ENCODE measurements at places on chromosomes 1 and 21.

GRCh38 chr1:107525961-107526360 lies 385.1 kb downstream of the NTNG1 start:
- no peak for DNase-seq

DNA sequence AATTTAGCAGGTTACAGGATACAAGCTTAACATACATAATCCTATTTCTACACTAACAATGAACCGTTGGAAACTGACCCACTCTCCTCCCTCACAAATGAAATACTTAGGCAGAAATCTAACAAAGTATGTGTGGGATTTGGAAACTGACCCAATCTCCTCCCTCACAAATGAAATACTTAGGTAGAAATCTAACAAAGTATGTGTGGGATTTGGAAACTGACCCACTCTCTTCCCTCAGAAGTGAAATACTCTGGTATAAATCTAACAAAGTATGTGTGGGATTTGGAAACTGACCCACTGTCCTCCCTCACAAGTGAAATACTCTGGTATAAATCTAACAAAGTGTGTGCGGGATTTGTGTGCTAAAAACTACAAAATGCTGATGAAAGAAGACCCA lies 60.3 kb downstream of the TRAF5 start:
- no peak for DNase-seq

GRCh38 chr1:9101510-9102146 lies 27.3 kb downstream of the GPR157 start:
- no peak for DNase-seq

- DNase-seq = no peak
Observed at GRCh38 chr1:236039740-236040685, 24.9 kb downstream of the NID1 start.

GRCh38 chr1:228471762-228472398 lies 15.3 kb upstream of the RNF187 start:
- peak; percentile 54 for DNase-seq

GRCh38 chr21:41147096-41147978 lies 20.6 kb upstream of the BACE2 start:
- DNase-seq = no peak

DNA sequence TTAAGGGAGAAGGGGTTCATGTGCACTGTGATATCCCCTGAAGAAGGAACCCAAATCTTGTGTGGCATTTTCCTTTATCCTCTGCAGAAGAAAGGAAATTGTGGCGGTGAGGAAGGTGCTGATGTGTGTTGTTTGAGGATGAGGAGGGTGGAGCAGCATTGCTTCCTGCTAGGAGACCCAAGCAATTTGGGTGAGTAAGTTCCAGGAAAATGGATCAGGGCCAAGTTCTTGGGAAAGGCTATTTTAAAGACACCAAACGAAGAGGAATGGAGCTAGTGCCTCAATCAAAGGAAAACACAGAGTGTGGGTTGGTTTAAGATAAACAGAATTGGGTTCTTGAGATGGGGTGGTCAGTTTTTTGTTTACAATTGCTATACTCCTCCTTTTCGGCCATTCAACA lies 86.7 kb upstream of the MARK1 start:
- no peak for DNase-seq

GRCh38 chr1:22935433-22935832 lies 37.2 kb downstream of the LACTBL1 start:
- DNase-seq = no peak

DNA sequence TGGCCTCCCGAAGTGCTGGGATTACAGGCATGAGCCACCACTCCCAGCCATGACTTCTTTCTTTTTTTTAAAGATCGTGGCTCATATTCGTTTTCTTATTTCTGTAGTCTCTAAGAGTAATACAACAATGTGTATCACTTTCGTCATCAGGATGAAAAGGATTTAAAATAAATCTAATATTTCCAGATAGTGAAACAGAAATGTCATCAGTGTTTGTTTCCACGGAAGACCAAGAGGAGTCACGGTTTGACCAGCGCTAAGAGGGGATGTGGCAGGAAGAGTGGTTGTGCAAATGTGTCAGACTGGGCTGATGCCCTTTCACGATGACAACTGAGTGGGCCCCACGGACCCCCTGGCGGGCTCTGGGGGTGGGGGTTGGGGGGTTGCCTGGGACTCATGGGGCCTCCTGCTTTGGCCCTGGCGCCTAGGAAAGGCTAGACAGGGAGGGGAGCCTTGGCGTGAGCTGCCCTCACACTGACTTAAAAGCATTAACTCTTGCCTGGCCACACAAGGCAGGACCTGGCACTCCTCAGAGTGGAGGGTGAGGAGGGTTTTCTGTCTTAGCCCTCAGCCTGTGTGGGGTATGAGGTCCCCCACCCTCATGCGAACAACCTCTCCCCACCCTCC lies 8.4 kb downstream of the SOX13 start:
- no peak for DNase-seq

- DNase-seq = peak; percentile 21
Observed at GRCh38 chr1:25996966-25997827, 666 bp downstream of the PAFAH2 start.

- no peak for DNase-seq
Observed at GRCh38 chr1:147217141-147217540, 8.0 kb downstream of the FMO5 start.

DNA sequence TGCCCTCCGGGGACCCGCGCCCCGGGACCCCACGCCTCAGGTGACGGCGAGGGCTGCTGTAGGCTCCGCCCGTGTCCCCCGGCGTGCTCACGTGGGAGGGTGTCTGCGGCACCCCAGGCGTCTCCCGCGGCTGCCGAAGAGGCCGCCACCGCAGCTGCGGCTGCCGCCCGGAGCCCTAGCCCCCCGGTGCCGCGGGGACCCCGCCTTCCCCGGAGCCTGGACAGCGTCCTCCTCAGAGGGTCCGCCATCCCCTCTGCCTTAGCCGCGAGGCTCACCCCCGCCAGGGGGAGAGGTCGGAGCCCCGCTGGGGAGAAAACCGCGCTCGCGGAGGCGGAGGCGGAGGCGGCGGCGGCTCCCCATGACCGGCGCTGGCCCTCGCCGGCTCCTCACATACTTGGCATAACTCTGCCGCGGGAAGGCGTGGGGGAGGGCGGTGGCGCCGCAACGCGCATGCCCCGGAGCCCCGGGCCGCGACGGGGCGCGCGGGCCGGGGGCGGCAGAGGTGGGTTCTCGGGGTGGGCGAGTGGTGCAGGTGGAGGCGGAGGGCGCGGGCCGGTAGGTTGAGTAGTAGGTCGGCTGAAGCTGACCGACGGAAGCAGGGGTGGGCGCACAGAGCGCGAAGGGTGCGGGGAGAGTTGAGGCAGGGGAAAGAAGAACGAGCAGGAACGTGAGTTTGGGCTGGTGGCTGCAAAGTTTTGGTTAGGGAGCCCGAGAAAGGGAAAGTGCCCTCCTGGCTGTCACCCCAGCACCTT lies 700 bp upstream of the SYDE2 start:
- peak; percentile 61 for DNase-seq

GRCh38 chr1:30199563-30199962 lies 523.8 kb downstream of the MATN1 start:
- DNase-seq = no peak

DNA sequence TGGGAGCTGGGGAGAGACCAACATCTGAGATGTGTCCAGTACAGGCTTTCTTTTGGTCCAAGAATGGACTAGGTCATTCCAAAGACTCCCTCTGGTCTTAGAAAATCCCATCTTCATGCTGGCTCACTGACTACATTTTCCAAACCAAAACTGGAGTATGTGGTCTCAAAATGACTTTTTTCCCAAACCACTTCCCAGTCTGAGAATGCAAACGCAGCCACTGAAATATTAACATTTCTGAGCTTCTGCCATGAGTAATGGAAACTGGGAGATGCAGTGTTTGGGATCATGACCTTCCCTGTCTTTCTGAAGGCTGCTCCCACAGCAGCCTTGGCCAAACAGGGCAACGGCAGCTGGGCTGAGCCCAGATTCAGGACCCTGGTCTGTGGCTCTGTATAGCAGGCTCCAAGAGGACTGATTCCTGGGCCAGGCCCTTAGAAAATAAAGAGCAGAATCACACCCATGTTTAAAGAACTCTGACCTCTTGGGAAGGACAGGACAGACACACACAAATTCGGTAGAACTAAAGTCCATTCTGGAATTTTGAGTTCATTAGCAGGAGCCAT lies 62.1 kb upstream of the CNTN2 start:
- DNase-seq = no peak

DNA sequence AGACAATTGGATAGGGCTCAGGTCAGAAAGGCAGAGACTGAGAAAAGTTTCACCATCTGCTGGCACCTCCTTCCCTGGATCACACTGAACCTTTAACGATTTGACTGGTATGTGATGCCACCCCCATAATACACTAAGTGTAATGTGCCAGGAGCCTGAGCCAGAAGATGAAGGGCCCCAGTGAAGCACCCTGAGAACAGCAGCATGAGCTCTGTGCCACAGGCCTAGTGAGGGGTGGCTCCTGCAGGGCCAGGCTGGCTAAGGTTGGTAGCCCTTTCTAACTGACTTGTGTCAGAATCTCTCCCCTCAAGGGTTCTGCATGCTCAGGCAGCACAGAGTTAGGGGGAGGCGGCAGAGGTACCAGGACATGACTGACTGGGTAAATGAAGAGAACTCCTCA lies 38.9 kb downstream of the ARHGEF11 start:
- DNase-seq = no peak

GRCh38 chr1:156347331-156347730 lies 9.0 kb downstream of the TSACC start:
- DNase-seq = no peak

GRCh38 chr1:192626366-192627179 lies 9.4 kb upstream of the RGS13 start:
- no peak for DNase-seq

DNA sequence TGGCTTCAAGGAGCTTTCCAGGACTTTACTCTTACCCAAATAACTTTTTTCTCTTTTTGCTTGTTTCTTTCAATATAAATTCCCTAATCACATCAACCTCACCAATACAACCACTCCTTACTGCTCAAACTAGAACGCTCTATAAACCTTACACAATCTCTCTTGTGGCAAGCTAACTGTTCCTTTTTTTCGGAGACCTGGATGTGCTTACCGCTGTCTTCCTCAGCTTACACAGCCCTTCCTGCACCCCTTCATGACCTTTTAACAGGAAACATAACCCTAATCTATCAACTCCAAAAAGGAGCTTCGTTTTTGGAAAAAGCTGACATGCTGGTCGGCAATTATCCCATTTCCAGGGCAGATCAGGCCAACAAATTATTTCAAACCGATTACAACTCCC lies 24.1 kb upstream of the SLC2A5 start:
- DNase-seq = no peak

GRCh38 chr1:41878495-41878894 lies 40.2 kb downstream of the HIVEP3 start:
- no peak for DNase-seq

DNA sequence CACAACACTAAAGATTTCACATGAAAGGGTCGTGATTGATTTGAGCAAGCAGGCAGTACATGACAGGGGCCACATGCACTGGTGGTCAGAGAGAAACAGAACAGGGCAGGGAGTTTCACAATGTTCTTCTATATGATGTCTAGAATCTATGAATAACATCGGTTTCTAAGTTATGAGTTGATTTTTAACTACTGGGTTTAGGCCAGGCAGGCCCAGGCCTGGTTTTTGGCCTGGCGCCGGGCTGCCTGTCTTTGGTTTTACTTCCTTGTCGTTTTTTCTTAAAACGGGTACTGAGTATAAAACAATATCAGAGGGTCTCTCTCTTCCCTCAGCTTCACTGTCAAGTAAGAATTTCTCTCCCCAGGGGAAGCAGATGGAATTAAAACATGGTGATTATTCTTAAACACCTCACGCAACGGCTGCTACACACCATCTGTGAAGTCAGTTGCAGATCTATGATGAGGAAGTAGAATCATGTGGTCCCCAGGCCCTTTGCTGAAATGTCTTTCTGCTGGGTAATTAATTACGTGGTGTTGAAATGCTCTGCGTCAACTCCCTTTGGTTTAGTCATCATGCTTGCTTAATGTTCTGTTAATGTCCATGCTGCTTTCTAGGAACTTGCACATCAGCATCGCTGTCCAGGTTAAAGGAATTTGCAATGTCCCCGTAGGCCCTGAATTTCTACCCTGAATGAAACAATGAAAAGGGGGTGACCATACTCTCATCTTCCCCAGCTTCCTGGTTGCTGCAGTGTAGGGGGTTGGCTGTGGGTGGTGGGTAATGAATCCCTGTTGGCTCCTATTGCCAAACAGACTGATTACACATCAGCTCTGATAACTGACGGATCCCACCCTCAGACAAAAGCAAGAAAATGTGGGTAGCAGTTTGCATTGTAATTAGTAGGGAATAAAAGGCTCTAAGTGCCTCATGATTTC lies 70.3 kb downstream of the SERINC2 start:
- DNase-seq = no peak

DNA sequence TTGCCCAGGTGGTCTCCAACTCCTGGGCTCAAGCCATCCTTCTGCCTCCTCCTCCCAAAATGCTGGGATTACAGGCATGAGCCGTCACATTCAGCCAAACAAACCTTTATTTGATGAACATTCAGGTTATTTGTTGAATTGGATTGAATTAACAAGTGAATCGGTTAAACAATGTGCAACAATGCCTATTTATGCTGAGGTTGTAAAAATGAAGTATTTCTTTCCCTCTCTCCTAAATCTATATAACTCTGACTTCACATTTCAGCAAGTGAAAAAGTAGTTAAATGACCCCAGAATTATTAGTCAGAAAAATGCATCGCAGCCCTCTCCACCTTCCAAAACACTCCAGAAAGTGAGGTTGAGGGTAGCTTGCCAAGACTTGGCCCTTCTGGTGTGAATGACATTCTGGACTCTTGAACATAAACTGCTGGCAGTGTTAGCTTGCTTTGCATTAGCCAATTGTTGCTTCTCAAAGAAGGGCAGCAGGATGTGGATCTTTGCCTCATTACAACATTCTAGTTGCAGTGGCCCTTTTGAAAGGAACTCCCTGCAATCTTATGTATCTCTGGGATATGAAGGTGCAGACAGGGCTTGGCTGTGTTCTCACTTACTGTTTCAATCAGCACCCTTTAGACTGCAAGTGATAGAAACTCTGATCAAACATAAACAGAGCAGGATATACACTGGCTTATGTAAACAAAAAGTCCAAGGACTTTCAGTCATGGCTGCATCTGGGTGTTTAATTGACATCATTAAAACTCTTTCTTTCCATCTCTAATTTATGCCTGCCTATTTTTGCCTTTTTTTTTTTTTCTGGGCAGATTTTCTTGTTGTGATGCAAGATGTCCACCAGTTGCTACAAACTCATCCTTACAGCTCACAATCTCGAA lies 22.4 kb downstream of the EDN2 start:
- no peak for DNase-seq

- peak; percentile 94 for DNase-seq
Observed at GRCh38 chr1:25065795-25066238, 135.7 kb upstream of the RUNX3 start.
